ENCODE measurements at places on chromosomes 1 and 21.

GRCh38 chr1:229430761-229431283 is 3.1 kb downstream of the ACTA1 start:
- no peak for DNase-seq

- DNase-seq, result no peak
Observed at GRCh38 chr1:204277563-204278219, 63.9 kb upstream of the GOLT1A start.

DNA sequence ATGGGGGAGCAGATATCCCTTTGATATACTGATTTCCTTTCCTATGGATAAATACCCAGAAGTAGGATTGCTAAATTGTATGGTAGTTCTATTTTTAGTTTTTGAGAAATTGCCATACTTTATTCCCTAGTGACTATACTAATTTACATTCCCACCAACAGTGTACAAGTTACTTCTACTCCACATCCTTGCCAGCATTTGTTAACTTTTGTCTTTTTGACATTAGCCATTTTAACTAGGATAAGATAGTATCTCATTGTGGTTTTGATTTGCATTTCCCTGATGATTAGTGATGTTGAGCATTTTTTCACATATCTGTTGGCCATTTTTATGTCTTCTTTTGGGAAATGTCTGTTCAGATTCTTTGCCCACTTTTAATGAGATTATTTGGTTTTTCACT is 620.6 kb upstream of the CAMK1G start:
- DNase-seq, result no peak

GRCh38 chr1:170807432-170807831 is 127.9 kb upstream of the MROH9 start:
- DNase-seq, result no peak

All from NCI-H82 (cell line).